ENCODE measurements at places on chromosomes 7 and 10. TPM values are rescaled to one million over a fixed set of nuclear protein-coding genes. Genes with fewer than 3 reads are reported as not detected.

DNA sequence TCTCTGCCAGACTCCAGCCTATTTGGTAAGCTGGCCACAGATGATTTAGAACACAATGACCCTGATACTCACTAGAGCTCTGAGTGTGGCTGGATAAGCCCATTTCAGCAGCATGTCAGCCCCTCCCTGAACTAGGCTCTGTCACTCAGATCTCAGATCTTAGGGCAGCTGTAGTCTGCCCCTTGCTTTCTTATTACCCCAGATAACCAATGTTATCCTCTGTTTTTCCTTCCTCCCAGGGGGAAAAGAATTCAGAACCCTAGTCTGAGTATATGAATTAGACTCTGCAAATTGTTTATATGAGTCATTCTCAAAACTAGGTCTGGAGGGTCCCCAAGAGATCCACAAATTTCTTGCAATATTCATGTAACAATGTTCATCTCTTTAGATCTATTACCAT is 286.2 kb downstream of the KCNMA1 start:
- H3K36me3 ChIP-seq = peaks cover 3% of the 10 kb centered on the region
- DNase-seq = no peak
- H3K4me3 ChIP-seq = no peak overlapping the region
- no peaks in the 10 kb centered on the region for H3K27me3 ChIP-seq
- peaks cover 19% of the 10 kb centered on the region for H3K4me1 ChIP-seq

DNA sequence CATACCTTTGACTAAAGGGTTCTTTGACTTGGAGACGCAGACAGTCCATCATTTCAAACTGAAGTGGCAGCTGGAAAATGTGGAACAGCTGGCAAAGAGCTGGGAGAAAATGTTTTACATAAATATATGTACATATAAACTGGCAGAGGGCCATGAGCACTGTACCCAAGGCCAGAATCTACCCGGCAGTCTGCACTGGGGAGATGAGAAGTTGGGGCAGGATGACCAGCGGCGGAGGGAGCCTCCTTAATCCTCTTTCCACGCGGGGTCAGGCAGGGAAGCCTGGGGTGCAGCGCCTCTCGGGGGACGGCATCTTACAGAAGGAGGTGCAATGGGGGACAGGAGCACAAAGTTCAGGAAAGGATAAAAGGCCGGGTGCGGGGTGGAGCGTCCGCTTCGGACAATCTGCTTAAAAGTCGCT is 1.3 kb downstream of the GLI3 start:
- DNase-seq = no peak
- H3K4me1 ChIP-seq = peaks cover 55% of the 10 kb centered on the region
- H3K36me3 ChIP-seq = no peaks in the 10 kb centered on the region
- H3K27me3 ChIP-seq = peaks cover 22% of the 10 kb centered on the region
- H3K27ac ChIP-seq = peak overlapping the region; percentile 84

DNA sequence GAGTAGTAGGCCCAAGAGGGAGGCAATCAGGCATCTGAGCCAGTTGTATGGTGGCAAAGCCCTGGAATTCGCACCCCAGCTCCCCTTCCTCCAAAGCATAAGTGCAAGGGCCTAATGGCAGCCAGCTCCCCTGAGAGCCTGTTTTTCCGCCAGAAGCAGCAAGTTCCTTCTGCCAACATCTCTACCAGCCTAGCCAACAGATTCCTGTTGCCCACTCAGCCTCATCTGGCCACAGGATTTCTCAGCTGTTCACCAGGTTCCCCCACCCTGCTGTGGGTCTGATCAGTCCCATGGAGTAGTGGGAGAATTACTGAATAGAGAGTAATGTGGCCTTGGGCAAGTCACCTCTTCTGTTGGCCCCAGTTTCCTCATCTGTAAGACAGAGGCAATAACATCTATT is 186.2 kb upstream of the PDE1C start:
- no peak overlapping the region for H3K27ac ChIP-seq
- no peaks in the 10 kb centered on the region for H3K36me3 ChIP-seq
- H3K4me3 ChIP-seq = no peak overlapping the region
- H3K27me3 ChIP-seq = peaks cover 17% of the 10 kb centered on the region
- DNase-seq = no peak

DNA sequence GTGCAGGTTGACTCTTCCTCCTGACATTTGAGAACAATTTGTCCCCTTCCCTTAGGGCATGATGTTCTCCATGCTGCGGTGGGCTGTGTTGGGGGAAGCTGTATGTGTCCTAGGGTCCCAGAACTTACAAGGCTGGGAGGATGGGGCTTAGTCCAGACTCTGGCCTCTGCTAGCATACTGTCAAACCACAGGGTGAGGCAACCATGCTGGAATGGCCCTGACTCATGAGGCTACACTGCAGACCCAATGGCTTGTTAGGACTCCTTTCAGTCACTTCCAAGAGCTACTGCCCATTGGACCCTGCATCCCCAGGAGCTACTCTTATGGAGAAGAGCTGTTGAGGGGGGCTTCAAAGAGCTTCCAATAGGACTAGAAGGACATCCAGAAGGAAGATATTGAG is 20.1 kb upstream of the FAM170B start:
- H3K4me3 ChIP-seq = no peak overlapping the region
- H3K4me1 ChIP-seq = peaks cover 4% of the 10 kb centered on the region
- H3K27ac ChIP-seq = no peak overlapping the region
- H3K36me3 ChIP-seq = no peaks in the 10 kb centered on the region
- no peak for DNase-seq

DNA sequence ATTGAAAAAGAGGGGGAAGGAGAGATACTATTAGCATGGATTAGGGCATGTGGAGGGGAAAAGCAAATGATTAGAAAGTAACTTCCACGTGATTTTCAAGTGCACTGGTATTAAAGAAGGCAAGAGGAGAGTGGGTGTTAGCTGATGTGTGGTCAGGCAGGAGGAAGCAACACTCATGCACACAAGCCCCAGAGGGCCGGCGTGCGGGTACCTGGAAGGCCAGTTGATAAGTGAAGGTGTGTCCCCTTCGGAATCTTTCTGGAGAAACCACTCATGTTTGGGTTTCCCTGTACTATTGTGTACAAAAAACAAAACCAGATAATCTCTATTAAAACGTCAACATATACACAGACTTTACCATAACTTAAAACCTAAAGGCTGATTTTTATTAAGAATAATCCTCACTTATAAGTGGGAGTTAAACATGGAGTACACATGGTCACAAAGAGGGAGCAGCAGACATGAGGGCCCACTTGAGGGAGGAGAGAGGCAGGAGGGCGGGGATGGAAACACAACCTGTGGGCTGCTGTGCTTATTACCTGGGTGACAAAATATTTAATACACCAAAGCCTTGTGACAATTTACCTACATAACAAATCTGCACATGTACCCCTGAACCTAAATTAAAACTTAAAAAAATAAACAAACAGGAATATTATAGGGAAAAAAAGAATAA is 98.9 kb downstream of the SVIL start:
- peaks cover 34% of the 10 kb centered on the region for H3K36me3 ChIP-seq
- no peaks in the 10 kb centered on the region for H3K27me3 ChIP-seq
- H3K27ac ChIP-seq = peak overlapping the region; percentile 37
- H3K4me3 ChIP-seq = peak overlapping the region; percentile 65
- DNase-seq = no peak

GRCh38 chr10:36301139-36301538 is 659.0 kb upstream of the FZD8 start:
- DNase-seq = no peak
- no peak overlapping the region for H3K27ac ChIP-seq

GRCh38 chr10:69956741-69957230 is 95.9 kb upstream of the MACROH2A2 start:
- H3K27me3 ChIP-seq = peaks cover 15% of the 10 kb centered on the region
- H3K4me3 ChIP-seq = no peak overlapping the region
- no peak overlapping the region for H3K27ac ChIP-seq
- peaks cover 20% of the 10 kb centered on the region for H3K4me1 ChIP-seq

- H3K27me3 ChIP-seq = peaks cover 26% of the 10 kb centered on the region
- no peak overlapping the region for H3K4me3 ChIP-seq
- H3K36me3 ChIP-seq = no peaks in the 10 kb centered on the region
- peaks cover 16% of the 10 kb centered on the region for H3K4me1 ChIP-seq
- no peak for DNase-seq
These were observed 25.0 kb downstream of the SLC25A28 start for GRCh38 chr10:99595236-99595635.

- peaks cover 10% of the 10 kb centered on the region for H3K4me1 ChIP-seq
- H3K27ac ChIP-seq = no peak overlapping the region
- no peak for DNase-seq
- peak overlapping the region; percentile 49 for H3K4me3 ChIP-seq
These were observed 1.3 kb upstream of the HMX3 start for GRCh38 chr10:123134343-123134914.

GRCh38 chr7:30634193-30634626 is 39.5 kb downstream of the GARS1 start:
- H3K27me3 ChIP-seq = no peaks in the 10 kb centered on the region
- H3K36me3 ChIP-seq = peaks cover 41% of the 10 kb centered on the region
- no peaks in the 10 kb centered on the region for H3K4me1 ChIP-seq
- H3K27ac ChIP-seq = no peak overlapping the region

GRCh38 chr10:95785942-95786669 is 30.1 kb downstream of the ENTPD1 start:
- DNase-seq = no peak
- no peak overlapping the region for H3K27ac ChIP-seq
- no peak overlapping the region for H3K4me3 ChIP-seq
- H3K36me3 ChIP-seq = no peaks in the 10 kb centered on the region

GRCh38 chr10:74969093-74969492 is 142.4 kb upstream of the SAMD8 start:
- peaks cover 27% of the 10 kb centered on the region for H3K4me1 ChIP-seq
- peaks cover 10% of the 10 kb centered on the region for H3K36me3 ChIP-seq
- H3K4me3 ChIP-seq = no peak overlapping the region
- no peak overlapping the region for H3K27ac ChIP-seq
- no peaks in the 10 kb centered on the region for H3K27me3 ChIP-seq

DNA sequence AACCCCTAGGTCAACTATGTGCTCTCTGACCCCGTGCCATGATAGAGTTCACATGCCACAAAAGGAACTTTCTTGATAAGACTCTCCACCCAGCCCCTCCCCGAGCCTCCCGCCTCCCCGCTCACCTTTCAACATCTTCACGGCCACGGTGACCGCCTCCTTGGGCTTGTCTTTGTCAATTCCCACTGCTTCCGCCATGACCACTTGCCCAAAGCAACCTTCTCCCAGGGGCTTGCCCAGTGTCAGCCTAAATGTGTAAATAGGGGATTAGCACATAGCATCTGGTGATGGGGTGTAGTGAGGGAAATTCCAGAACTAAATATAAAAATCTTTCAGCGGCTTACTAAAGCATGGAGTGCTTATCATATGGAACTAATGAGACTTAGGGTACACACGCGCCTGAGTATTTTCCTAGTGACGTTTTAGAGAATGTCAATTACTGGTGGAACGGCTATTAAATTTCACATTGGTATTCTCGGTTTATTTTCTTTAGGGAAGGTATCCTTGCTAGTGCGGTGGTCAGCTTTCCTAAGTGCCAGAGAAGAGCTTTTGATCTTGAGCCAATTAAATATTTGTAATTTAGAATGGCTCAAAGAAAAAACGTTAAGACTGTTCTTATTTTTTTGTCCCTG is 97.4 kb downstream of the FGFR2 start:
- H3K4me3 ChIP-seq = peak overlapping the region; percentile 57
- peaks cover 69% of the 10 kb centered on the region for H3K36me3 ChIP-seq
- no peak for DNase-seq
- peak overlapping the region; percentile 54 for H3K27ac ChIP-seq
- peaks cover 45% of the 10 kb centered on the region for H3K4me1 ChIP-seq

DNA sequence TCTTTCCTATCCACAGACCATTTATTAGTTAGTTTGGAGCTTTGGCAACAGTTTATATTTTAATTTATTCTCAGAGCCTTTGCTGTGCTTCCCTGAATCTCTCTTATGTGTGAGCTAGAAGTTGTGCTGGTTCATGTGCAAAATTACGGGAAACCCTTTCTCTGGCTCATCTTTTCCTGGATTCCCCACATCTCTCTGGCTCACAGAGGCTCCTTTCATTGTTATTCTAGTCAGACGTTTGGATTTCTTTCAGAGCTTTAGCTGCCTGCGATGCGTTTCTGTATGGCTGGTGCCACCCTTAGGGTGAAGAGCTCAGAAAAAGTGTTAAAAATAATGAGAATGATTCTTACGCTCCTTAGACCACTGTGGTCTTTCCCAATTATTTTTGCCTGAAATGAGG is 53.3 kb downstream of the TPST1 start:
- H3K4me1 ChIP-seq = peaks cover 12% of the 10 kb centered on the region
- no peak overlapping the region for H3K27ac ChIP-seq
- no peak for DNase-seq
- H3K4me3 ChIP-seq = no peak overlapping the region
- H3K27me3 ChIP-seq = no peaks in the 10 kb centered on the region

GRCh38 chr7:50655490-50655889 is 90.3 kb upstream of the DDC start:
- H3K36me3 ChIP-seq = peaks cover 2% of the 10 kb centered on the region
- H3K4me1 ChIP-seq = no peaks in the 10 kb centered on the region
- no peaks in the 10 kb centered on the region for H3K27me3 ChIP-seq
- DNase-seq = no peak
- H3K4me3 ChIP-seq = no peak overlapping the region
- no peak overlapping the region for H3K27ac ChIP-seq

DNA sequence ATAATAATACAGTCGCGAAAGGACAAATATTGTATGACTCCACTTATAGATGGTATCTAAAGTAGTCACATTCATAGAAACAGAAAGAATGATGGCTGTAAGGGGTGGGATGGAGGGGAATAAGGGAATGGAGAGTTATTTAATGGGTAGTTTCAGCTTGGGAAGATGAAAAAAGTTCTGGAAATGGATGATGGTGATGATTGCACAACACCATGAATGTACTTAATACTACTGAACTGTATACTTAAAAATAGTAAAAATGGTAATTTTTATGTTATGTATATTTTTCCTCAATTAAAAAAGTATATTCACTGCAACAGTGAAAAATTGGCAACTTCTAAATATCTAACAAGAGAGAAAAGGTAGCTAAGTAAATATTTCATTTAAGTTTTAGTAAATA is 265.8 kb downstream of the EXOC4 start:
- H3K27me3 ChIP-seq = no peaks in the 10 kb centered on the region
- H3K36me3 ChIP-seq = peaks cover 4% of the 10 kb centered on the region
- H3K4me3 ChIP-seq = no peak overlapping the region
- H3K4me1 ChIP-seq = peaks cover under 1% of the 10 kb centered on the region
- no peak overlapping the region for H3K27ac ChIP-seq

GRCh38 chr7:88597941-88598425 is 161.5 kb upstream of the ZNF804B start:
- no peak overlapping the region for H3K27ac ChIP-seq
- no peak for DNase-seq
- H3K4me1 ChIP-seq = no peaks in the 10 kb centered on the region

POLR2J3 gene
- total RNA-seq = 24.0 TPM

RARRES2 gene
- 109 TPM for total RNA-seq

SLC39A12 gene
- total RNA-seq = not detected

AOC1 gene
- 21.4 TPM for total RNA-seq

OPN1SW gene
- not detected for total RNA-seq

ADIRF gene
- not detected for total RNA-seq

HOXA11 gene
- 1.2 TPM for total RNA-seq

TMEM140 gene
- total RNA-seq = 0.68 TPM

TSPAN12 gene
- total RNA-seq = 14.8 TPM

MMP21 gene
- not detected for total RNA-seq

STX1A gene
- 27.3 TPM for total RNA-seq

Measured in type B pancreatic cell (in vitro differentiated cells).